Activated CD8-positive, alpha-beta memory T cell treated with anti-CD3 and anti-CD28 coated beads for 24 hours (primary cell): ENCODE measurements at places on chromosomes 13 and 19.

DNA sequence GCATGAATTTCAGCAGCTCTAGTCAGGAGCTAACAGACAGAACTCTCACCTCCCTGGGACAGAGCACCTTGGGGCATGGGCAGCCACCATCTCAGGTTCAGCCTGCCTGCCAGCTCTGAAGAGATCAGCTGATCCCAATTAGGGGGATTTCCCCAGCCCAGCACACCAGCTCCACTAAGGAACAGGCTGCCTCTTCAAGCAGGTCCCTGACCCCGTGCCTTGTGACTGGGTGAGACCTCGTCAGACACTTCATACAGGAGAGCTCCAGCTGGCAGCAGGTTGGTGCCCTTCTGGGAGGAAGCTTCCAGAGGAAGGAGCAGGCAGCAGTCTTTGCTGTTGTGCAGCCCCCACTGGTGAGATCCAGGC, 84.5 kb upstream of the UFM1 start:
- DNase-seq = no peak

- no peak for DNase-seq
These were observed 1.5 kb upstream of the DAND5 start for GRCh38 chr19:12967907-12968306.

GRCh38 chr13:71922194-71922593, 55.2 kb upstream of the DACH1 start:
- DNase-seq = no peak

DNA sequence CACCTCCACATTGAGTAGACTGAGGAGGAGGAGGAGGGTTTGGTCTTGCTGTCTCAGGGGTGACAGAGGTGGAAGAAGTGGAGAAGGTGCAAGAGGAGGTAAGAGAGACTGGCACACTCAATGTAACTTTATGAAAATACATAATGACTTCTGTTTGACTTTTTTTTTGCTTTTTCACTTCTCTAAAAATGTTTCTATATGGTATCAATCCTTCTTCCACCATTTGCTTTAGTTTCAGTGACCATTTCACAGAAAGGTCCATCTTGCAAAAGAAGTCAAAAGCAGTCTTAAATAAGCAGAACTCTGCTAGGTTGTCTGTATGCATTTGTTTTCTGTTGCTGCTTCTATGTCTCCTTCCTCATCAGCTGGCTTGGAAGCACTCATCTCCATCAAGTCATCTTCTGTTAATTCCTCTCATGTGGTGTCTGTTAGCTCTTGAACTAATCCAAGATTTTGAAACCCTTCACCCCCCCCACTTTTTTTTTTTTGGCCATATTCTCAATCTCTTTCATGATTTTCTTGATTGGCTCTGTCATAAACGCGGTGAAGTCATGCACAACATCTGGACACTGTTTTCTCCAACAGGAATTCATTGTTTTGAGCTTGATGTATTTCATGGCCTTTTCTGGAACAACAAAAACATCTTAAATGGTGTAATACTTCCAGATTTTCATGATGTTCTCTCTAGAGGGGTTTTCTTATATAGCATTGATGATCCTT, 80.8 kb downstream of the KL start:
- DNase-seq = no peak

GRCh38 chr19:36916991-36917390, 859 bp downstream of the ZNF568 start:
- no peak for DNase-seq

- DNase-seq = peak; percentile 57
These were observed 76.0 kb upstream of the STK24 start for GRCh38 chr13:98652721-98653462.

- DNase-seq = no peak
These were observed 453.7 kb downstream of the PCDH17 start for GRCh38 chr13:58085274-58085673.

- DNase-seq = peak; percentile 47
These were observed 45.8 kb upstream of the RCBTB2 start for GRCh38 chr13:48578516-48579164.

DNA sequence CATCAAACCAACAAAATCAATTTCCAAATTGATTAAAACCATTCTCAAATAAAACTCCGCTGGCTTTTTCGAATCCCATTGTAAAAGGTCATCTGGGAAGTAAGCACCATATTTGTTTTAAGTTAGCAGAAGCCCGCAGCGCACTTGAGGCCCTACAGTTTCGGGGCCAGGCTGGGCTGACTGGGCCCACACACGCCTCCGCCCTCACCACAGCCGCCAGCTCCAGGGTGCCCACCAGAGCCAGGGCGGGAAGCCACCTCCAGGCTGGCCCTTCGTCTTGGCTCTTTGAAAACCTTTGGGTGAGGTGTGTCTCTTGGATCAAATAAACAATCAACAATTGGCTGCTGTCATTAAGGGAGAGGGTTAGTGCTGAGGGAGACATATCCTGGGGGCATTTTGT, 133.3 kb downstream of the SOX1 start:
- no peak for DNase-seq

GRCh38 chr13:99414048-99414995, 87.0 kb upstream of the TM9SF2 start:
- no peak for DNase-seq

GRCh38 chr13:19864746-19865309, 1.4 kb upstream of the ZMYM5 start:
- DNase-seq = no peak

- DNase-seq = no peak
These were observed 286.5 kb downstream of the MTUS2 start for GRCh38 chr13:29106651-29107050.

DNA sequence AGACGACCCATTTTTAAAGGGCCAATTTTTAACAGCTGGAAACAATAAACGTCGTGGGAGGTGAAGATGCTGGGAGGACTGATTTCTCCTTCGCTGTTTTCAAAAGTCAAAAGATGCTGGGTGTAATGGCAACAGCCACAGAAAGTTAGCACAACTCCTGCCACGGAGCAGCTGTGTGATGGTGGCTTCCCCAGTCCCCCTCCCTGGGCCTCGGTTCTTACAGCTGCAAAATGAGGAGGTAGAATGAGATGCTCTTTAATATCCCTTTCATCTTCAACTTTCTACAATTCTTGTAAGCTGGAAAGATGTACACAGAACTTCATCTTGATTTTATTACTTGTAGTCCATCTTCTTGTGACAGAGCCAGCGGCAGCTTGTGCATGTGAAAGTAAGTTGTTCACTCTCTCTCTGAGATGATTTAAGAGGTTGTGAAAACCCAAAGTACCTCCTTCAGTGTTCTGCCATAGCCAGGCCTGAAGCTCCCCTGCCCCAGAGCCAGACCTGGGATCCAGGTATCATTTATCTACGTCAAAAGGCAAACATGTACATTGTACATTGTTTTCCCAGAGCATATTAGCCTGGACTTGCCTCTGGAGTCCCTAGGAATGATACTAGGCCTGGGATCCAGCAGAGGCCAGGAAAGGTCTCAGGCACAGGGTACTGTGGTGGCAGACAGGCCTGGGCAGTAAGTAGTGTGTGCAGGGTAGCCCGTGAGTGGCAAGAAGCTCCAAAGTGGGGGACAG, 3.4 kb upstream of the UBE2L5 start:
- peak; percentile 47 for DNase-seq

DNA sequence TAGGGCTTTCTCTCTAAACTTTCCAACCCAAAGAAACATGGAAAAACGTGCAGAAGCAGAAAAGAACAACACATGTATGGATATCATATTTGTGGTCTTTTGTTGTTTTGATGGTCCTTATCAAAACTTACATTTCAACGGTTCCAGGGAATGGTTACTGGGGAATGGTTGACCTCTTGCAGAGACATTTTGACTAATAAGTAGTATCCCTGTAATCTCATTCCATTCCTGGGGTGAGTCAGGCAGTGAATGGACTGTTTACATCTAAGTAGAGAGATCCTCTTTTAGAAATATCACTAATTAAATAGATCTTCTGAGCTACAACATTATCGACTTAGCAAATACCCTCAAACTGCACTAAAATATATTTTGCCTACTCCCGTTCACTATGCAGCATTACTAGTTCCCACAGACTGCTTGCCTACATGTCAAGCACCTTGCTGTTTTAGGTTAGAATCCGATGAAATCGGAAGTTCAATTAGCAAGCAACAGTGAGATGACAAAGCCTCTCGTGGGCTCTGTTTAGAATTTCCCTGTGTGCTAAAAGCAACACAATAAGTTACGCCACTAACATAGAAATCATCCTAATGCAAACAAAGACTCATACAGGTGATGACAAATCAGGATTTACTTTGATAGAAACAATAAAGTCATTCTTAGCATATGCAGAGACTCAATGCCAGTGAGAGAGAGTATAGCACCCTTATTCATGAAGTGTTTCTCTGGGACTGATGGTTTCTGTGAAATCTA, 797.7 kb upstream of the ARGLU1 start:
- no peak for DNase-seq
